Breast epithelium (tissue), 4 donors: ENCODE measurements at places on chromosomes 4 and X. TPM values are rescaled to one million over a fixed set of nuclear protein-coding genes. Genes with fewer than 3 reads are reported as not detected.

Gene BMP3
- 0.98 TPM for total RNA-seq

Gene MAGEA1
- total RNA-seq = not detected

Gene DNAAF6
- total RNA-seq = not detected

Gene FUNDC2
- total RNA-seq = 76.7 TPM

Gene STK32B
- total RNA-seq = 4.6 TPM

Gene AGTR2
- not detected for total RNA-seq

Gene VAMP7
- 29.2 TPM for total RNA-seq

Gene GPRIN3
- 3.3 TPM for total RNA-seq

Gene SHISA3
- total RNA-seq = 0.33 TPM

Gene GABRB1
- 2.5 TPM for total RNA-seq

Gene TRMT10A
- 7.8 TPM for total RNA-seq
